ENCODE measurements at places on chromosomes 12 and 14. TPM values are rescaled to one million over a fixed set of nuclear protein-coding genes. Genes with fewer than 3 reads are reported as not detected.

Gene ZNF891
- 0.30 TPM for total RNA-seq

Gene PDE3A
- total RNA-seq = 1.1 TPM

Gene PUS1
- total RNA-seq = 37.7 TPM

Gene OTOGL
- 0.10 TPM for total RNA-seq

Gene PPP4R4
- total RNA-seq = not detected

Gene CLEC4D
- total RNA-seq = not detected

Gene SELPLG
- total RNA-seq = 0.07 TPM

Gene DYNLL1
- total RNA-seq = 585 TPM

Gene SERPINA10
- total RNA-seq = not detected

Gene IL26
- total RNA-seq = not detected

Gene KLRG1
- 1.1 TPM for total RNA-seq

Gene SLC10A1
- total RNA-seq = not detected

Gene VRTN
- not detected for total RNA-seq

Gene ASB2
- total RNA-seq = 0.10 TPM

Gene ATL1
- 5.1 TPM for total RNA-seq

Gene TMTC2
- total RNA-seq = 6.9 TPM

Gene FBLN5
- total RNA-seq = 0.15 TPM

Gene IGF1
- 0.69 TPM for total RNA-seq

Gene GARIN6
- not detected for total RNA-seq

Gene SYCP3
- not detected for total RNA-seq

Gene LALBA
- not detected for total RNA-seq

Gene P3H3
- total RNA-seq = 7.5 TPM

Gene PZP
- total RNA-seq = 0.20 TPM

Gene TRHDE
- not detected for total RNA-seq

Gene PLEKHD1
- not detected for total RNA-seq

Gene DACT1
- 0.27 TPM for total RNA-seq

Gene PIK3C2G
- total RNA-seq = 0.25 TPM

Gene PCNX4
- 37.6 TPM for total RNA-seq

Gene FAIM2
- total RNA-seq = not detected

Gene OTX2
- total RNA-seq = not detected

Gene REM2
- total RNA-seq = 0.27 TPM

Gene SERPINA1
- total RNA-seq = not detected

Gene DBX2
- not detected for total RNA-seq

Gene DYRK2
- total RNA-seq = 9.6 TPM

Gene GLT8D2
- 1.5 TPM for total RNA-seq

Gene TAS2R9
- not detected for total RNA-seq

Gene PLCZ1
- not detected for total RNA-seq

Gene HAL
- not detected for total RNA-seq

Gene CELA1
- total RNA-seq = not detected

Gene TMEM179
- total RNA-seq = 0.73 TPM

Gene SYNE3
- 21.6 TPM for total RNA-seq

All from mammary microvascular endothelial cell (primary cell).